ENCODE measurements at places on chromosomes 2 and 18.

DNA sequence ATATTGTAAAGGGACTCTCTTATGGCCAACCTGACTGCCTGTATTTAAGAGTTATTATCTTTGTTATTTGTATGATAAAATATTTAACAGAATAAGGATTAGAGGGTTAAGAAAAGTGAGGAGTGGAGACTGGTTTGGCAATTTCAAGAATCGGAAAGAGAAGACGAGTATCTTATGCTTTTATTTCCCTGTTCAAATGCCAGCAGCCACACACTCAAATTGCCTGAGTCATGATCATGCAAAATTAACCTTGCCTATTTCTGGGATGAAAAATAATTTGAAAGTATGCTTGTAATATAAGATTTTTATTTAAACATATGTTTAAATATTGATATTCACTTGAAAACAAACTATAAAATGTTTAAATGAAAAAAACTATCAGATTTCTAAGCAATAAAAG lies 188.6 kb downstream of the CD226 start:
- no peak for DNase-seq

DNA sequence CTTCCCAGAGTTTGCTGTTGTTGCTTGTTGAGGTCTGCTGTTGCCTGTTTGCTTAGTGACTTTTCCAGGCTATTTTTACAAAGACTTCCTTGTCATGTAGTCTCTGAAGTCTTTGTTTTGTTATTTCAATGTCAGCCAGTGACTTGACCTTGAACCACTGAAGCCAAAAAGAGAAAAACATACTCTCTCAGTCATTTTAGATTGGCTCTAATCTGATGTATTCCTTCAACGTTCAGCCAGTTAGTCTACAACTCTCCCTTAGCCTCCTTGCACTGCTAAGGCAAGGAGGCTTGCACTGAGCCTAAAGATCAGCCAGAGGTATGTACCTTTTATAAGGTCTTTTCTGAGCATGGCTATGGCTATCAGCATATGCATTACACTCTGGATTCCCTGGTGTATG lies 27.9 kb downstream of the KIAA1328 start:
- DNase-seq: no peak

DNA sequence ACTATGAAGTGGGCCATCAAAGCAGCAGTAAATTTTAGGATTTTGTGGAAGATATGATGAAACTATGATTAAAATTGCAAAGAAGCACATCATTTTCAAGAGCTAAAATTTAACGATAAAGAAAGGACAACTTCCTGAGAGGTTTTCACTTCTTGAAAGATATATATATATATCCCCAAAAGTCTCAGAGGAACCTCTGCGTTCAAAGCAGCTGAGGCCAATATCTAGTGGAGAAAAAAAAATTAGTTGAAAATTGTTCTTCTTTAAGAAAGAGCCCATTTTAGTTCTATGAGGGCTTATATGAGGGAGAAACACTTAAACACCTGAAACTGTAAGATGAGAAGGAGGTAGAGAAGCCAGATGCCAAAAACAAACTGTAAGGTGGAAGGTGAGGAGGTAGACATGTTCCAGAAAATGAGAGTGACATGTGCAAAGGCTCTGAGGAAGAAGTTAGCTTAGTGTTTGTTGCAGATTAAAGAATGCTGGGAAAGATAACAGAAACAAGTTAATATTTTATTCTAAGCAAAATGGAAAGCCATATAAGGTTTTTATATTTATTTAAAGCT lies 72.9 kb upstream of the VRK2 start:
- no peak for DNase-seq

DNA sequence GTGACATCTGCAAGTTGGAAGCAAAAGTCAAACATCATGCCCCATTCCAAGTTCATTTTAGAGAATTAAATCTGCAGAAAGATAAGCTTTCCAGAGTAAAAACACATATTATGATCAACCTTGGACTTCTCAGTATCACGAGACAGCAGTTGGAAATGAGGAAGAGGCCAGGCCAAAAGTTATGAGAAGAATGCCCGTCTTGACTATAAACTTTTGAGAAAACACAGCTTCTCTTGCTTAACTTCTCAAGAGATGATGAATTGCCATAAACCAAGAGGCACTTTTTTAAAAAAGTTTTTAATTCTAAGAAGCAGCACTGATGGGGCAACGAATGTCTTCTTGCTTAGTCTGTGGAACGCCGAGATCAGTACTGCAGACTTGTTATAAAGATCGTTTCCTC lies 52.6 kb upstream of the NFU1 start:
- DNase-seq: no peak

DNA sequence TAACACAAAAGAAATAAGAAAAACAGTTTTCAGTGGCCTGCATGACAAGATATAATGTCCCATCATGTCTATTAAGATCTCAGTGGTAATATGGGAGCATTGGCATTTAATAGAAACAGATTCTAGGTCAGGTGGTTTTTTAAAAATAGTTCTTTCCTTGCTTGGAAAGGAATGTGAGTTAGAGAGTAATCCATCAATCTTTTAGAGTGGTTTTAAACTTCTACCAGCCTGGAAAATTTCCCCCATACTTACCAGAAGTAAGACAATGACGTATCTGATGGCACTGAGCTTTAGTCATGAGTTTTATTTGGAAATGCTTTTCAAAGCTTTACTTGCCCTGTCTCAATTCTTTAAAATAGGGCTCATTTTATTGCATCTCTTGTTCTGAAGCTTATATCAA lies 441.7 kb upstream of the SMIM21 start:
- DNase-seq: no peak

- DNase-seq: no peak
These were observed 364.3 kb downstream of the RNF144A start for GRCh38 chr2:7281231-7282201.

- peak; percentile 95 for DNase-seq
These were observed 6.3 kb downstream of the RAB12 start for GRCh38 chr18:8615397-8616027.

GRCh38 chr18:55830544-55830943 lies 242.6 kb upstream of the TCF4 start:
- no peak for DNase-seq

GRCh38 chr2:195820867-195821565 lies 164.0 kb downstream of the SLC39A10 start:
- peak; percentile 20 for DNase-seq

- peak; percentile 13 for DNase-seq
These were observed 136.7 kb downstream of the SP3 start for GRCh38 chr2:173828189-173829142.

DNA sequence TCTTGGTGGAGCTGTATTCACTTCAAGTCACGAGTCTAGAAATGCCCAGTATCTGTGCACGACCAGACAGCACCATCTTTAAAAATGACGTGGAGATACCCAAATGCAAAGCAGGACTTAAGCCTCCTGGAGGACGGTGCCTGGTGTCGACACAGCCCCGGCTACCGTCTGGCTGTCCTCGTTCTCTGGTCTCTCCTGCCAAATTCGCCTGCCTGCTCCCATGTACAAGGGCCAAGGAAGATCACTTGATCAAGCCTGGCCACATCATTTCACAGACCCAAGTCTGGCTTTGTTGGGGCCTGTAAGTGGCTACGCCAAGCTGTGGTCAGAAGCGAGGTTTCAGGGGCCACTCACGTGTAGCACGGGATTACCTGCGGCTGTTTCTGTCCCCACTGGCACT lies 9.4 kb downstream of the ODC1 start:
- no peak for DNase-seq

DNA sequence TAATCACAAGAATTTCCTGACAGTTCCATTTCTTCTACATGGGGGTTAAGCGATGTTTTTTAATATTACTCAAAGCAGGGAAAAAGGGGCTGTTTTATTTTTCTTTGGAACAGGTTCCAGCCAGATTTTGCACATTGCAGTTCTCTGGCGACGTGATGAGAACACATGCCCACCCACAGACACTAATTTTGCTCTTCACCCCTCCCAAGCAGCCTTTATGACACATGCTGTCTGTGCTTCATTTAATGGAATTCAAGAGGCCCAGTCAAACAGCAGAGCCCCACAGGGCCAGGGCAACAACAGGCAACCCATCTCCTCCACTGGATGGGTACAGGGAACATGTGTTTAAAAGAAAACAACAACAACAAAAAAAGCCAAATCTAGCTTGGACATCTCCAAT lies 70.8 kb downstream of the SPRED2 start:
- DNase-seq: peak; percentile 83

DNA sequence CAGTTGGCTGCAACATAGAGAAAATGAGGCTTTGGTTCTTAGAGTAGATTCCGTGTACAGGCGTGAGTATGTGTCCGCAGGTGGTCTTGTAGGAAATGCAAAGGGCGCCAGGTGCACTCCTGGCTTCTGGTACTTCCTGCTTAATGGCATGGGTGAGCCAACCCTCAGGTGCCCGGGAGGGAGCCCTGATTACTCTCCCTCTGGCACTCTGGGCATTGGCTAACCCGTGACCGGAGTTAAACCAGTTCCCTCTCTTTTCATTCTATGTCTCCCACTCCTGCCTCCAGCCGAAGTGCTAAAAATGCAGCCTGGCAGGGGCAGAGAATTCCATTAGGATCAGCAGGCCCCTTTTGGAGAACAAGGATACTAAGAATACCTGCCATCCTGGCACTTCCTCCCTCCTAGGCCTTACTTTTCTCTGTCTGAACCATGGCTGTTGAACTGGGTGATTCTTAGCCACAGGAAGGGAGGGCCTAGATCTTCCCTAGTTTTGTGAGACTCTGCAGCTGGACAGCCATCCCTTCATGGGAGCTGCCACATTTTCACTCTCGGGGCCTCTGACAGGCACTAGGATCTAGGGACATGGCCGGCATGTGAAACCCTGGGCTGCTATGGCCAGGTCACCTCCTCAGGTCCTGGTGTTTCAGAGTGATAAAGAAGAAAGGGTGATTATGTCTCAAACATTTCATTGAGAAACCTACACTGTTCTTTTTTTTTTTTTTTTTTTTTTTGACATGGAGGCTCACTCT lies 6.5 kb downstream of the MERTK start:
- no peak for DNase-seq

DNA sequence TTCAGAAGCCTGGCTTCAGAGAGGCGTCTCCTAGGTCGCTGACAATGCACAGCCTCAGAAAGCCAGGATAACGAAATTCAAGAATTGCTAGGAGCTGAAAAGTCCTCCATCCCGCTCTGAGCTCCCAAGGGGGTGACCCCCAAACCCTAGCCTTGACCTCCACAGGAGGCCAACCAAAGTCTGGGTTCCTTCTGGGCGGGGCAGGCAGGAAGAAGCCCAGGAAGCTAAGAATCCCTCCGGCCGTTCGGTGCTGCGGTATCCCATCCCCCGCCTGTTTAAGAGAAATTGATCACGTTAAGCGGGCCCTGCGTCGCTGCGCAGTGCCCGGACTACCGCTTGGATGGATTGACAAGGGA lies 2.5 kb upstream of the OSR1 start:
- no peak for DNase-seq

- no peak for DNase-seq
These were observed 81.8 kb upstream of the CDCA7 start for GRCh38 chr2:173272849-173273248.

- DNase-seq: peak; percentile 13
These were observed 43.5 kb downstream of the SLC14A2 start for GRCh38 chr18:45658756-45659155.

DNA sequence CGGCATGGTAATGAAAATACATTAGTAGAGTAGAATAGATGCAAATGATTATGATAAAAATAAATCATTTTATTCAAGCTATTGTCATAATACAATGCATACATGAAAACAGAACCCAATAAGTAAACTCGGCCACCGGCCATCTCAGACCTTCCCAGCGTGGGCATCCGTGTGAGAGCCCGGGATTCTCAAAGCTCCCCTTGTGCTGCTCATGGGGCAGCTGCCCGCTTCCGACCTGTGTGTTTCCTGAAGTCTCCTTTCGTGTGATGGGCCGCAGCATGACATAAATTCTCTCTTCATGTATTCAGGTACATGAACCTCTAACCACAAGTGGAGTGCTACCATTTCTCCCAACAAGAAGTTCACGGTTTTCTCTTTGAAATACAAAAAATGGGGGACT lies 13.5 kb upstream of the CNDP2 start:
- no peak for DNase-seq

DNA sequence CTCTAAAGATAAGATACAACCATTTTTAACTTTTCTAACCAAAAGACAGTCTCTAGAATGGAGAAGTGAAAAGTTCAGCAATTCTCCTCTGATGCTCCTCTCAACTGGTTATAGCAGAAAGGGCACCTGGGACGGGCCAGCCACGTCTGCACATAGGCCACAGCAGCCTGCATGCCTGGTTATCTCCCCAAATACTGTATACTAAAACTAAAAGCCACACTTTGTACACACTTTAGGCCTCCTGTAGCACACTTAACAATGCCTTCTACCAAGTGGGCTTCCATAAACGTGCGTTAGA lies 179.1 kb downstream of the ANKRD44 start:
- no peak for DNase-seq

GRCh38 chr2:177759443-177759842 lies 313.1 kb downstream of the PDE11A start:
- DNase-seq: peak; percentile 53
